RWPE2 (cell line): ENCODE measurements at places on chromosomes 16 and 17.
A peak's percentile ranks its signal among the peaks of the same experiment; 100 is the strongest.

DNA sequence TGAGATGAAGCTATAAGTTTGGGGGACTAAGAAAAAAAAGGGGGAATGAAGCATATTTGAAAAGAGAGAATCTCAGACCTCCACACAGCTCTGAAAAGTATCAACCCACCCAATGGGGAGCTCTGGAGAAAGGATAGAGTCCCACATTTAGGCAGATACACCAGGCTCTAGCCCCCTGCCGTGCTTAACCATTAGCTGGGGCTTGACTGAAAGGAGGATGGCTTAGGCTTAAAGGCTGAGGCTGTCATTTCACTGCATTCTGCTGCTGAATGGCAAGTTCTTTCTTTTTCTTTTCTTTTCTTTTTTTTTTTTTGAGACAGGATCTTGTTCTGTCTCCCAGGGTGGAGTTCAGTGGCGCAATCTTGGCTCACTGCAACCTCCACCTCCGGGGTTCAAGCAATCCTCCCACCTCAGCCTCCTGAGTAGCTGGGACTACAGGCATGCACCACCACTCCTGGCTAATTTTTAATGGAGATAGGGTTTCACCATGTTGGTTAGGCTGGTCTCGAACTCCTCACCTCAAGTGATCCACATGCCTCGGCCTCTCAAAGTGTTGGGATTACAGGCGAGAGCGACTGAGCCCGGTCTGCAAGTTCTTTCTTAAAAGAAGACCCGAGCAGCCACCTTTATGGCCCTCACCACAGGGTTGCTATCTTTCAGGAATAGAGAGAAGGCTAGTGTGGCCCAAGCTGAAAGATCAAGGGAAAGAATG, 9.0 kb upstream of the MMP2 start:
- no peak for DNase-seq
- H3K36me3 ChIP-seq = no peaks in the 10 kb centered on the region
- no peak overlapping the region for H3K4me3 ChIP-seq
- H3K27ac ChIP-seq = peak overlapping the region; percentile 87
- H3K27me3 ChIP-seq = no peaks in the 10 kb centered on the region
- H3K4me1 ChIP-seq = peaks cover 25% of the 10 kb centered on the region

DNA sequence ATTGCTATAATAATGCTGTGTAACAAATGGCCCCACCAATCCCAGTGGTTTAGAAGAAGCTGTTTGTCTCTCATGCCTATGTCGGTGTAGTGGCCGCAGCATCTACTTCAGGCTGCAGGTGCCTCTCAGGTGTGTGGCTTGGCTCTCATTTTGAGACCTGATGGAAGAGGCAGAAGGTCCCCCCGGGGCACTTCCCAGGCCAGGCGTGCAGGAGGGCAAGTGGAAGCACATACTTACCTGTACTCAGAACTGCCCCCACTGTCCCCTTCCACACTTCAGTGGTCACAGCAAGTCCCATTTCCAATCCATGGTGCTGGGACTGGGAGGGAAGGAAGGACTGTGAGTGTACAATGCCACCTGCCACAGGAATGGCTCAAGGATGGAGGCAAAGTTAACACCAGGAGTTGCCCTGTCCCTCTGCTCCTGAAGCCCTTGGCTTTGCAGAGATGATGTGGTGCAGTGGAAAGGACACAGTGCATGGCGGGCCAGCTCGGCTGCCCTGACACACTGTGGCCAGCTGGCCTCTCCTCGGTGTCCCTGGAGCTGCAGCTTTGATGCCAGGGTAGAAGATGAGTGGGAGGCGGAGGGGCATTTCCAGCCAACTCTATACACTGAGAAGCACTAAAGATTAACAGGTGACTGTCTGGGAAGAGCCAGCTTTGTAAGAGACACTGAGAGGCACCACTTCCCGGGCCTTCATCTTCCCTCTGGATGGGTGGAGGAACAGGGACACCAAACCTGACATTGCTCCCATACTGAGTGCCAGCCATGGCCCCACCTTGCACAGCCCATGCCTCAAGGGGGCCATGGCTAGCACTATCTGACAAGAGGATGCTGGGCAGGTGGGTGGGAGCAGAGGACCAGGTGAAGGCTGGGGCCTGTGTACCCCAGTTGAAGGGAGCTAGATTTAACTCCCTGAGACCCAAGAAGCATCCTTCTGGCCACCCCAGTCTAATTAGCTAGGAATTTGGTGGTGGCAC, 105.9 kb downstream of the METRNL start:
- H3K36me3 ChIP-seq = no peaks in the 10 kb centered on the region
- no peak overlapping the region for H3K4me3 ChIP-seq
- no peaks in the 10 kb centered on the region for H3K27me3 ChIP-seq
- H3K27ac ChIP-seq = no peak overlapping the region
- peak; percentile 46 for DNase-seq
- no peaks in the 10 kb centered on the region for H3K4me1 ChIP-seq

- H3K4me1 ChIP-seq = peaks cover 18% of the 10 kb centered on the region
- no peaks in the 10 kb centered on the region for H3K27me3 ChIP-seq
- H3K27ac ChIP-seq = no peak overlapping the region
- H3K36me3 ChIP-seq = no peaks in the 10 kb centered on the region
- no peak overlapping the region for H3K4me3 ChIP-seq
Measured at GRCh38 chr16:74574146-74574545, 32.8 kb downstream of the GLG1 start.

- no peak overlapping the region for H3K4me3 ChIP-seq
- no peak for DNase-seq
- H3K27me3 ChIP-seq = no peaks in the 10 kb centered on the region
- peaks cover 28% of the 10 kb centered on the region for H3K4me1 ChIP-seq
Measured at GRCh38 chr16:4682084-4682591, 11.2 kb upstream of the NUDT16L1 start.

DNA sequence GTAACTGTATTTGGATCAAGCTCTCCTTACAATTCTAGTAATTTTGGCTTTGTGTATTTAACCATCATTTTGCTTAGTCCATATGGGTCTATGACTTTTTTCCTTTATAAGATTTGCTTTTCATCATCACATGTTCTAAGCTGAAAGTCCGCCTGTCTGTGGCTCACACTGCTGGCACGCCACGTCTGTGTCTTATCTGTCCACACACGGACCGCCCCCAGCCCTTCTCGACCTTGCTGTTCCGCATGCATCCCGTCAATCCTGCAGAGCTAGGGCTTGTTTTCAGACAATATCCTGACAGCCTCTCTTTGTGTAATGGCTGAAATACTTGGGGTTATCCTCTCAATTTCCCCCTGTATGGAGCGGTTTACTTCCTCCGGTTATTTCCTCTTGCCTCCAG, 8.4 kb upstream of the ALDH3A1 start:
- no peaks in the 10 kb centered on the region for H3K27me3 ChIP-seq
- H3K4me3 ChIP-seq = no peak overlapping the region
- no peak overlapping the region for H3K27ac ChIP-seq
- H3K36me3 ChIP-seq = no peaks in the 10 kb centered on the region

DNA sequence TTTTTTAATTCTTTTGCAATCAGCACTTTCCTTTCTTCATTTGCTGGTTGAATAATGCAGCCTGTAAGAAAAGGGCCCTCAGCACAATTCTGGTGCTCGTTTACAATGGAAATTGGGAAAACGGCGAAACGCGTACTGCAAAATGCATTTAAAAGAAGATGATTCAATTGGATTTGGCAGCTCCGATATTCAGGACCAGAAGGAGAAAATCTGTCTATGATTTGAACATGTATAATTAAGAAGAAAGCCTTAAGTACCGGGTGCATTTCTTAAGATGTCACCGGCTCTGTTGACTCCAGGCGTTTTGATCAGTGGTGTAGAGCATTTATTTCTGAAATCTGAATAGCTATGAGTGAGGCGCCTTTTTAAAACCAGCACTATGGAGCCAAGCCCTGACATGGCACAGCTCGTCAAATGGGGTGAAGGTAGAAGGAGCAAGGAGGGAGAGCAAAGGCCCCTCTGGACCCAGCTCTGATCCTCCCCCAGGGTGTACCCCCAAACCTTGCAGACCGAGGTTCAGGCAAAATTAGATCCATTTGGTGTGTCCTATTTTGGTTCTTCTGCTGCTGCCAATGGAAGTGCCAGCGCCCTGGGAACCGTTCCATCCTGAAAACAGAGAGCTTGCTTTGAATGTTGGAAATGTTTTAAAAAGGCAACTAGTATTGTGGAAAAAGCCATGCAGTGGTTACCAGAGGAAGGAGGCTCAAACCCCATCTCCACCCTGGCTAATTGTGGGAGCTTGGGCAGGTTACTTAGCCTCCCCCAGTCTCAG, 161.4 kb upstream of the RPL38 start:
- no peak for DNase-seq
- H3K27ac ChIP-seq = no peak overlapping the region
- no peak overlapping the region for H3K4me3 ChIP-seq
- no peaks in the 10 kb centered on the region for H3K4me1 ChIP-seq
- H3K27me3 ChIP-seq = peaks cover 6% of the 10 kb centered on the region

- no peak for DNase-seq
- no peaks in the 10 kb centered on the region for H3K4me1 ChIP-seq
- H3K27me3 ChIP-seq = no peaks in the 10 kb centered on the region
- H3K27ac ChIP-seq = no peak overlapping the region
- H3K36me3 ChIP-seq = no peaks in the 10 kb centered on the region
Measured at GRCh38 chr17:33135691-33136090, 144.0 kb downstream of the SPACA3 start.

- H3K27ac ChIP-seq = peak overlapping the region; percentile 28
- no peaks in the 10 kb centered on the region for H3K27me3 ChIP-seq
- no peak for DNase-seq
- no peak overlapping the region for H3K4me3 ChIP-seq
- peaks cover 9% of the 10 kb centered on the region for H3K4me1 ChIP-seq
- H3K36me3 ChIP-seq = peaks cover 85% of the 10 kb centered on the region
Measured at GRCh38 chr17:45284176-45285140, 22.6 kb upstream of the SPATA32 start.

GRCh38 chr17:19321481-19322128, 40.9 kb downstream of the B9D1 start:
- H3K27ac ChIP-seq = no peak overlapping the region
- peaks cover 5% of the 10 kb centered on the region for H3K4me1 ChIP-seq
- no peaks in the 10 kb centered on the region for H3K27me3 ChIP-seq
- no peak overlapping the region for H3K4me3 ChIP-seq
- peaks cover 28% of the 10 kb centered on the region for H3K36me3 ChIP-seq

GRCh38 chr17:64635647-64636305, 26.3 kb downstream of the SMURF2 start:
- no peak overlapping the region for H3K4me3 ChIP-seq
- H3K27me3 ChIP-seq = no peaks in the 10 kb centered on the region
- peaks cover 10% of the 10 kb centered on the region for H3K4me1 ChIP-seq
- no peak for DNase-seq
- peaks cover 52% of the 10 kb centered on the region for H3K36me3 ChIP-seq
- H3K27ac ChIP-seq = peak overlapping the region; percentile 70

- H3K27me3 ChIP-seq = no peaks in the 10 kb centered on the region
- no peak for DNase-seq
- H3K27ac ChIP-seq = no peak overlapping the region
Measured at GRCh38 chr17:75933808-75934207, 7.0 kb downstream of the FBF1 start.

DNA sequence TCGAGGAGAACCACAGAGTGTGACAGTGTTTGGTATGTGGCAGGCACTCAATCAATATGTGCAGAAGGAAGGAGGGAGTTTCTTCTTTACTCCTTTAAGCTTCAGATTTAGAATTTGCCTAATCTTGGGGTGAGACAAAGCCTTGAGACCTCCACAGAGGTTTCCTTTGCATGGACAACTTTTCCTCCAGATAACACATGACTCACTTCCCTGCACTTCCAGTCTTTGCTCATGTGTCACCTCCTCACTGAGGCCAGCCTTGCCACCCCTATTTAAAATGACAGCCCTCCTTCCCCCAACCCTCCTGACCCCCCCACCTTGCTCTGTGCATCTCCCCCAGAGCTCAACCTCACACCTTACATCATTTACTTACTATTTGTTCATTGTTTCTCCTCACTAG, 17.4 kb upstream of the NOS2 start:
- no peaks in the 10 kb centered on the region for H3K27me3 ChIP-seq
- no peak overlapping the region for H3K4me3 ChIP-seq
- no peaks in the 10 kb centered on the region for H3K36me3 ChIP-seq
- no peak for DNase-seq
- no peak overlapping the region for H3K27ac ChIP-seq
- H3K4me1 ChIP-seq = no peaks in the 10 kb centered on the region

GRCh38 chr16:30369091-30369937, 980 bp downstream of the TBC1D10B start:
- DNase-seq = no peak
- peak overlapping the region; percentile 70 for H3K27ac ChIP-seq
- H3K4me1 ChIP-seq = no peaks in the 10 kb centered on the region

DNA sequence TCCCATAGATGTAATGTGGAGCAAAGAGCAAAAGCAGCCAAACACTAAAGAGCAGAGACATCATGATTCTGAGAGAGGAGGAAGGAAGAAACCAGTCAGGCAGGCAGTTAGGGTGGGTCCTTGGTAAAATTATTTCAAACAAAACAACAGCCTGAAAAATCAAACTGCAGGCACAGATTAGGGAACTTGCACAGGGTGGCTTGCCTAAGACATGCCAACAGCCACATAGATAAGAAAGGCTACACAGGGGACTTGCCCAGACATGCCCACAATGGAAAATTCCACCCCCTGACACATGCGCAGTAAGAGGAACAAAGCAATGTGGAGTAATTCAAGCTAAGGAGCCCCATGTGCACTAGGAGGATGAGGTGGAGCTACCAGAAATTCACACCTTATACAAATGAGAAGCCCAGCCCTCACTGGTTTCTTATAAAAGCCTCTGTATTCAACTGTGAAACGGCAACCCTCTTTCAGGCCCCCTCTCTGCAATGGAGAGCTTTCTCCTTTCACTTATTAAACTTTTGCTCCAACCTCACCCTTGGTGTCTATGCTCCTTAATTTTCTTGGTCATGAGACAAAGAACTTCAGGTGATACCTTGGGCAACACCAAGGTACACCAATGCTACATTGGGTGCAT, 7.3 kb upstream of the GAS7 start:
- no peak overlapping the region for H3K4me3 ChIP-seq
- no peak for DNase-seq
- H3K36me3 ChIP-seq = no peaks in the 10 kb centered on the region
- H3K27me3 ChIP-seq = no peaks in the 10 kb centered on the region

DNA sequence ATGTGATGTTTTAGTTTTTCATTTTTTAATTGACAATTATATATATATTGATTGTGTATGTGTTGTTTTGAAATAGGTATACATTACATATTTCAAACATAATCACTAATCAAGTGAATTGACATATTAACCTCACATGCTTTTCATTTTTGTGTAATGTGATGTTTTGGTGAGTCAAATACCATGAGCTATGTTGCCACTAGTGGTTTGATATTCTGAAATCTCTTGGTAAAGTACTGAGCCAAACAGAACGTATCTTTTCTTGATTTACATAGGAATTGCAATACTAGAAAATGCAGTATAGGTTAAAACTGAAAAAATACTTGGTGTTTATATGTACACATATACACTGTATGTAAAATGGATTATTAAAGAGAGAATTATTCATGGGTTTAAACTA, 65.2 kb upstream of the SIAH1 start:
- no peak for DNase-seq
- no peaks in the 10 kb centered on the region for H3K36me3 ChIP-seq
- H3K4me1 ChIP-seq = peaks cover under 1% of the 10 kb centered on the region
- H3K27me3 ChIP-seq = no peaks in the 10 kb centered on the region

GRCh38 chr17:73976676-73977521, 226.6 kb upstream of the RPL38 start:
- H3K36me3 ChIP-seq = no peaks in the 10 kb centered on the region
- no peaks in the 10 kb centered on the region for H3K4me1 ChIP-seq
- DNase-seq = no peak
- H3K27ac ChIP-seq = no peak overlapping the region
- no peak overlapping the region for H3K4me3 ChIP-seq

- no peaks in the 10 kb centered on the region for H3K27me3 ChIP-seq
- peak; percentile 90 for DNase-seq
- no peak overlapping the region for H3K4me3 ChIP-seq
- peak overlapping the region; percentile 97 for H3K27ac ChIP-seq
- H3K36me3 ChIP-seq = peaks cover 18% of the 10 kb centered on the region
Measured at GRCh38 chr17:924711-925475, 54.7 kb downstream of the NXN start.
